ENCODE measurements at places on chromosomes 16 and 17.

GRCh38 chr16:87062569-87063442 lies 254.4 kb downstream of the C16orf95 start:
- DNase-seq: peak; percentile 58

- no peak for DNase-seq
Measured at GRCh38 chr16:77117707-77118106, 73.3 kb upstream of the MON1B start.

- DNase-seq: no peak
Measured at GRCh38 chr16:24848065-24848464, 2.3 kb downstream of the SLC5A11 start.

- DNase-seq: peak; percentile 10
Measured at GRCh38 chr16:22670551-22671041, 143.4 kb upstream of the HS3ST2 start.

DNA sequence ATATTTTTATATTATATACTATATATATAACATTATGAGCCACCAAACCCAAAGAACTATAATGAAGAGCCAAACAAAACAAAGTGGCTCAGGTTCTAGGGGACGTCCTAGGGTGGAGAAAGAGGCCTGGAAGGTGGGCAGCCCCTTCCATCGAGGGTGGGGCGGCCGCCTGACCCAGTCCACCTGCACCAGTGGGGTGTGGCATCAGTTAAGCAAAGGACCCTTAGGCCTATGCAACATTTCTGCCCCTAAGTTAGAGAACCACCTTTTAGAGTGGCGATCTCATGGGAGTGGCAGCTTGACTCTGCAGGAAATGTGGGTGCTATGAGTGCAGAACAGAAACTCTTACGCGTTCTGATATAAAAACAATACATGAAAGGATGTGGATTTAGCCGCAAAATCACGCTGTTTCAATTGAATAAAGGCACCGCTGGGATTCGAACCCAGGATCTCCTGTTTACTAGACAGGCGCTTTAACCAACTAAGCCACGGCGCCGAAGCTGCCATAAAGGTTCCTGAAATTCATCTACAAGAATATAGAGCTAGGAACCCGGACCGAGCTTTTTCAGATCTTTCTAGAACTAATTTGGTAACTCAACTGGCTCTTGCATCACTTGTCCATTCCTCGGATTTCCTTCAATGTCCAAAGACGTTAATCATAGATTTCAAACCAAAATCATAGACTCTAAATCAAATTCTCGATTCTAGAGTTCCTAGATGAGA lies 15.6 kb upstream of the AURKB start:
- DNase-seq: peak; percentile 81

- peak; percentile 8 for DNase-seq
Measured at GRCh38 chr17:75652934-75653549, 13.9 kb downstream of the RECQL5 start.

DNA sequence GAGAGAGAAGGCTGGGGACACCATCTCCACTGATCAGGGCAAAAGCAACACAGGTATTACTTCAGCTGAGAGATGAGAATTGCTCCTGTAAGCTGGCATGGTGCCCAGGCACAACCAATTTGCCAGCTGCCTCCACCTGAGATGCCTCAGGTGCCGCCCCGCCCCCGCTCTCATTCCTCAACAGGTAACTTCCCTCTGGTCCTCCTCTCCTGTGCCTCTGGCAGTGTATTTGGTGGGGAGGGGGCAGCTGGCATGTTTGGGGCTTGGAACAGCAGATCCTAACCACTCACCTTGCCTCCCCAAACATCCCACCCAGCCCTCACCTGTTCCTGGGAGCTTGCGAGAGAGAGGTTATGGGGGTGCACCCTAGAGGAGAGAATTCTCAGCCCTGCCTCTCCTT lies 2.9 kb upstream of the SRCIN1 start:
- no peak for DNase-seq

GRCh38 chr16:78570399-78571141 lies 471.1 kb downstream of the WWOX start:
- DNase-seq: no peak

DNA sequence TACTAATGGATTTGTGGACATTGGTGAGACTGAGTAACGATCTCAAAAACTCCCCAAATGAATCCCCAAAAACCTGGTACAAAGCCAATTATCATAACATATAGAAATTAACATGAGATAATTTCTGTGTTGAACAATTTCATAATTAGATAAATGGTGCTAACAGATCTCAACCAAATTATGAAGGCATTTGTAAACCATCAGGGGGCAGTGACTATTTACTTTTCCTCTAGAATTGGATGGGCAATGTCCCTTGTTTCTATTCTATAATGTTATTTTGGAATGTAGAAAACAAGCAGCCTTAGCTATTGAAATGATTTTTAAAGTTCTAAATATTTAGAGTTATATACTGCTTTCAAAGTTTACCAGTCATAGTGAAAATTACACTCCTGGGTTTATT lies 57.8 kb downstream of the MYH10 start:
- no peak for DNase-seq

DNA sequence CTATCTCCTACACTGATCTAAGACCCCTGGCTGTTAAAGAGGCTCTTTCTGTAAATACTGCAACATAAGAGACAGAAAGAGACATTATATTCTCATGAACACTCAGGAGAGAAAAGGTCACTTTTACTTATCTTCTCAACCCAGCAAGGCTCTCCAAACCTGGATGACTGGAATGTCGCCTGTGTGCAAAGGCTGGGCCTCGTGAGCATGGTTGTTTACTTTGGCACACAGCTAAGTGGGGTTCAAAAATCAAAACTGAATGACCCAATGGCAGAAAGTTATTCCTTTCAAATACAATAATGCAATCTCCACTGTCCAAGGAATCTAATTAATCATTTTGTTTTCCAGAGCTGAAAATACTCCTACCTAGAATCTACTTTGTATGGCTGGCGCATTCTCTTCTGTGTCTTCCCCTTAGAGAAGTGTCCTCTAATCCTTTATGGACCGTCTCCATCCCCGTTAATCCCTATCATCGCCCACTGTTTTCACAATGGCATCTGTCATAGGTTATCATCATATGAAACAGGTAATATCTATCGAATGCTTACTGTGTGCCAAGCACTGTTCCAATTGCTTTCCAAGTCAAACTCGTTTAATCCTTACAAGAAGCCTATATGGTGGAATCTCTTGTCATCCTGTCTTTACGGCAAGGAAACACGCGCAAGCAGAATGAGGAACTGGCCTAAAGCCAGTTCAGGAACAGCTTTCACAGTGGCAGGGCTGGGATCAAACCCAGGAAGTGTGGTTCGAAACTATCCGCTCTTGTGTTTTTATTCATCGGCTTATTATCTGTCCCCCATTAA lies 1.3 kb downstream of the SLX4 start:
- no peak for DNase-seq

- DNase-seq: no peak
Measured at GRCh38 chr17:633641-634101, 81.0 kb downstream of the VPS53 start.

DNA sequence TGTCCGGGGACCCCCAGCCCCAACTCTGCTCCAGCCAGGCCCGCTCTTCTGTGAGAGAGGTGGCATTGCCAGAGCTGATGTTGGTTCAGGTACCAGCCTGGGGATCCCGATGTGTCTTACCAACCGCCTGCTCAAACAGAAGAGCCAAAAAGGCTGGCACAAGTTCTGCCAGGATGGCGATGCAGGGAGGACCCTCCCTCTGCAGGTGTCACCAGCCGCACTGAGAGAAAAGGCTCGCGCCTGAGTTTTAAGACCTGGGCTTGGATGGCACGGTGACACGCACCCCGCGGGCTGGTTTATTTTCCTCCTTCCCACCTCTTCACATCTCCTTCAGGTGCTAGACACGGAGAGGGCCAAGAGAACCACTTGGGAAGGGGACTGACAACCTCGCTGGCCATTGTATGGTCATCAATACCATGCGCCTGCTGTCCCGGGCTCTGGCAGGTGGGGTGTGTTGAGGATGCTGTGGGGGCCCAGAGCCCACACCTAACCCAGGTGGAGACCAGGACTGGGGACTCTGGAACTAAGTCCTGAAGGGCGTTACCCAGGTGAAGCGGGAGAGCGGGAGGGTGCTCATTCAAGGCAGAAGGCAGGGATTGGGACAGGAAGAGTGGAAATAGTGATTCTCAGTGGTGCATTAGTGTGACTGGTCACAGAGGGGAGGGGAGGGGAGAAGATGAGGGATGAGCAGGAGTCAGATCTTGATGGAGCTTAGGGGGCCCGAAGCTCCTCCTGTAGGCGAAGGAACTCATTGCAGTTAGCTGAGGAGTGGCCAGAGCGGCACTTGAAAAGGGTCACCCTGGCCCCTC lies 16.3 kb downstream of the FOXJ1 start:
- no peak for DNase-seq

DNA sequence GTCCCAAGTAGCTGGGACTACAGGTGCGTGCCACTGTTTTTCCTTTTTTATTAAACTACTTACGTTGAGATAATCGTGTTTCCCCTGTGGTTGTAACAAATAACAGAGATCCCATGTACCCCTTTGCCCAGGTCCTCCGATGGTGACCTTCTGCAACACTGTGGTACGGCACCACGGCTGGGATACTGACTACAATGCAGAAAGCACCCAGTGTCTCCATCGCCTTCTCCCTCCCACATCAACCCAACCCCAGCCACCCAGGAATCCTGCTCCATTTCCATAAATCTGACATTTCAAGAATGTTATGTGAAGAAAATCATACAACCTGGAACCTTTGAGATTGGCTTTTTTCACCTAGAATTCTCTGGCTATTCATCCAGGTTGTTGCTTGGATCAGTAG lies 22.1 kb downstream of the MPRIP start:
- no peak for DNase-seq

- DNase-seq: no peak
Measured at GRCh38 chr17:7380855-7381683, at the start of gene TNK1. TNK1 (plus strand) TSS chr17:7381089; CDS start chr17:7382927, 1,838 bp downstream.

DNA sequence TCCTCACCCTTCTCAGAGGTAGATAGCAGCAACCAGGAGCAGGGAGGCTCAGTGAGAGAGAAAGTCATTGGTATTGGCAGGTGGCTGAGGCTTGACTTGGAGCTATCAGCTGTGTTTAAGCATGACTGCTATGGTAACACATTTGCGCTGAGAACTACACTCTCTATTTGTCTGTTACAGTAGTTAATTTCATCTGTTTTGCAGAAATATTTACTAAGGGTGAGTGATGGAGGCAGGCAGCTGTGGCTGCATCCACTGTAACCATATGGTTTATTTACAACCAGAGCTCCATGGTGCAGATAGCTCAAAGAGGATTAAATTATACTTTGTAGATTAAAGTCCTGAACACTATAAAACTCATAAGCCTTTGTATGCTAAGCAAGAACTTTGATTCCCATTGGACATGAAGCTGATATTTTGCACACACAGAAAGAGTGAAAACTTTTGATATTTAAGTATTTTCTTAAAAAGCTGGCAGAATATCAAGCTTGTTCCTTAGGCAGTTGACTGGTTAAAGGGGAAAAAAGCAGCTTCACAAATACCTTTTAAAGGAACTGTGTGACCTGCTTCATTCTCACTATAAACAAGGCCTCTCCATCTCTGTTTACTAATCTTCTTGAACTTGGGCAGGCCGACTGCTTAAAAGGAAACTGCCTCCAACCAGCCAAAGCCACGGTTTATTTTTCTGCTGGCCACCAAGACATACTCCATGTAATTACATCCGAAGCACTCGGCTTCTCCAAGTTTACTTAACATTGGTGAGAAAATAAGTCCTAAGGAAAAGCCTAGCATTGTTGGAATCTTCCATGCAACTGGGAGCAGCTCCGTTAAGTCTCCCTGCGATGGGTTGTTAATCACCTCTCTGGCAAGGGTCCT lies 299.8 kb upstream of the ZFHX3 start:
- no peak for DNase-seq

DNA sequence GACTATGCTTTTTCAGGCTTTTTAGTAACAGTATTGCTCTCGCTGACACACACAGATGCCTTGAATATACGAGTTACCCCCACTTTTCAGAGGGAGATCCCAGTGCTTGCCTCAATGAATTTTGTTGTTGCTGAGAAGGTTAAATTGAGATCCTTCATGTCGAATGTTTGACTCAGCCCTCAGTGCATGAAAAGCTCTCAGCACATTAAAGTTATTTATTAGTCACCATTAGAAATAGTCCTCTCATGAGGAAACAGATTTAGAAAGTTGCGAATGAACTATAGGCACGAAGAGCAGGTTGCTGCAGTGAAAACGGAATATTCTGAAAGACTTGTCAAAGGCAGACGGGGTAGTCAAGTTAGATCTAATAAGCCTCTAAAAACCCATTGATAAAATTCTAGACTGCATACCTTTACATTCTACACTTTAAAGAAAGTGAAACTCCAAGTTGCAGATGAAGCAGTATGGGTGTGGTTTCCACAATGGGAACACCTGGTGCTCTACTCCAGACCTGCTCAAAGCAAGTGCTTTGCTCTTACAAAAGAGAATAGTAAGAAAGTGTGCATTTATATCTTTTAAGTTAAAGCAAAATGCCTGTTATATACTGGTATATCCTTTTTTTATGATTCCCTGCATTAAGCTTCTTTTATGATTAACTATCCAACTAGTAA lies 238.1 kb downstream of the MAF start:
- no peak for DNase-seq

DNA sequence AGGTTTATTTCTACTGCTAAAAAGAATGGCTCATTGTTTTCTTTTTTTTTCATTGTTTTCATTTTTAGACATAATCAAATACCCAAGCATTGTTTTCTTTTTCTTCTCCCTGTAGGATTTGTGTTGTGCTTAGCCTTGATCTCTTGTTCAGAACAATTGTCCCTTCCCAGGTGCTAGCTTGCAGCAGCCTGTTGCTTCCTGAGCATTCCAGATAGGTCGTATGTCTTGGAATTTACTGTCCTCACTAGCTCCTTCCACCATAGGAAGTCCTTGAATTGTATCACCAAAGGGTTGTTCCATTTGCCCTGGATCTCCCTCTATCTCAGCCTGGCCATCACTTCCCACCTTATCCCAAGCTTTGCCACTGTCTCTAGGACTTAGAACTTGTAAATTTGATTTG lies 10.0 kb upstream of the VPS4A start:
- DNase-seq: no peak

- DNase-seq: no peak
Measured at GRCh38 chr17:74408815-74409214, 23.1 kb upstream of the GPRC5C start.

GRCh38 chr17:48722915-48723422 lies at the start of gene PRAC2:
PRAC2 (plus strand) TSS chr17:48723185; CDS start chr17:48724411, 1,226 bp downstream.
- DNase-seq: no peak

- no peak for DNase-seq
Measured at GRCh38 chr16:85455534-85455933, 157.6 kb upstream of the GSE1 start.

DNA sequence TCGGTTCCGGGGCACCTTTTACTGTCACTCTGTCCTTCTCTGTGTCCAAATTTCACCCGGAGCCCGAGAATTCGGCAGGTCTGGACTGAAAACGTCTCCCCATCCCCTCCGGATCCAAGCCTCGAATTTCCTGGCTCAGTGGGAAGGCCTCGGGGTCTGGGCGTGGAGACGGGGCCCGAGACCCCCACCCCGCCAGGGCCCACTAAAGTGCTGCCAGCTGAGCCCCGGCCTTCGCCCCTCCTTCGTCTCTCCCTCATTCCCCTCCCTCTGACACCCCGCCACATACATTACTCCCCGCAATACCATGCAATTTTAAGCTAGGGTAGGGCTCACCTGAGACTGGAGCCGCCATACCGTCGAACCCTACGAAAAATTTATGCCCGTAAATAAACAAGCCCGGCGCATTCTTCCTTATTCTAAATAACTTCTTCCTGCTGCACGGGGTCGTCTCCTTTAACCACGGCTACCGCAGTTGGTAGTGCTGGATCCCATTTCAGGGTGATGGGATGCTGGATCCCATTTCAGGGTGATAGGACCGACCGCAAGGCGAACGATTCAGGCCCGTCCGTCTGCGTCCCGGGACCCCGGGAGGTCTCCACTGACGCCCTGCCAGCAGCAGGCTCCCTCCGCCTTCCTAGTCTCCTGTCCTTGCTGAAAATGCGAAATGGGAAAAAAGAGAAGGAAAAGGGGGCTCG lies 4.4 kb upstream of the OR1F1 start:
- no peak for DNase-seq
